ENCODE measurements at places on chromosomes 6 and 20. TPM values are rescaled to one million over a fixed set of nuclear protein-coding genes. Genes with fewer than 3 reads are reported as not detected.

Gene PHACTR3
- 0.26 TPM for total RNA-seq

Gene ENTPD6
- total RNA-seq = 20.8 TPM

Gene SLC17A9
- 17.1 TPM for total RNA-seq

Gene UBD
- total RNA-seq = 0.13 TPM

Gene GLP1R
- not detected for total RNA-seq

Gene SEMG1
- total RNA-seq = not detected
